KBM-7 (cell line): ENCODE measurements at places on chromosomes 13 and 19.

GRCh38 chr13:51112771-51113170 lies 1.7 kb upstream of the C13orf42 start:
- no peak for DNase-seq

DNA sequence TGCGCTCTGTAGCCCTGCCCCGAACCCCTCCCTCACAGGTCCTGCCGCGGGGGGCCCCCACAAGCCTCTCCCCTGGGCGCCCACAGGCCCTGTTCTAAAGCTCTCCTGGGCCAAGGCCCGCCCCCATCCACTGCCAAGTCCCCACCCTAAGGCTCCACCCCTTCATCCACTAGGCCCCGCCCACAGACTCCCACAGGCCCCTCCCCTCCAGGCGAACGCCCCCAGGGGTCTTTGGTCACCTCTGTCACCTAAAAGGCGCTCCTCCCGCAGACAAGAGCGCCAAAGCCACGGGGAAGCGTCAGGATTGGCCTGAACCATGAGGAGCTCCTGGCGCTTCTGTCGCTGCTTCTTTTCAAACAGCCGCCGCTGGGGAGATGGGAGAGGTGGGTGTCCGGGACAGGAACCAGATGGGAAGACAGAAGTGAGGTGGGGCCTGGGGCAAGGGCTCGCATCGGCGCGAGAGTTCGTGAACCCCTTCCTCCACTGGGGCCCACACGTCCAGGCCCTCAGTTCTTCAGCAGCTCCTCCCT lies 2.3 kb downstream of the TULP2 start:
- DNase-seq, result no peak

GRCh38 chr13:51803422-51804294 lies at the start of gene DHRS12:
TSS of gene DHRS12 (minus strand) at chr13:51804163. CDS start at chr13:51799659, 4,504 bp downstream.
- peak; percentile 80 for DNase-seq

GRCh38 chr13:62635161-62635560 lies 1219.5 kb upstream of the PCDH20 start:
- DNase-seq, result no peak

- no peak for DNase-seq
Observed at GRCh38 chr13:40399756-40400155, 266.7 kb downstream of the FOXO1 start.

DNA sequence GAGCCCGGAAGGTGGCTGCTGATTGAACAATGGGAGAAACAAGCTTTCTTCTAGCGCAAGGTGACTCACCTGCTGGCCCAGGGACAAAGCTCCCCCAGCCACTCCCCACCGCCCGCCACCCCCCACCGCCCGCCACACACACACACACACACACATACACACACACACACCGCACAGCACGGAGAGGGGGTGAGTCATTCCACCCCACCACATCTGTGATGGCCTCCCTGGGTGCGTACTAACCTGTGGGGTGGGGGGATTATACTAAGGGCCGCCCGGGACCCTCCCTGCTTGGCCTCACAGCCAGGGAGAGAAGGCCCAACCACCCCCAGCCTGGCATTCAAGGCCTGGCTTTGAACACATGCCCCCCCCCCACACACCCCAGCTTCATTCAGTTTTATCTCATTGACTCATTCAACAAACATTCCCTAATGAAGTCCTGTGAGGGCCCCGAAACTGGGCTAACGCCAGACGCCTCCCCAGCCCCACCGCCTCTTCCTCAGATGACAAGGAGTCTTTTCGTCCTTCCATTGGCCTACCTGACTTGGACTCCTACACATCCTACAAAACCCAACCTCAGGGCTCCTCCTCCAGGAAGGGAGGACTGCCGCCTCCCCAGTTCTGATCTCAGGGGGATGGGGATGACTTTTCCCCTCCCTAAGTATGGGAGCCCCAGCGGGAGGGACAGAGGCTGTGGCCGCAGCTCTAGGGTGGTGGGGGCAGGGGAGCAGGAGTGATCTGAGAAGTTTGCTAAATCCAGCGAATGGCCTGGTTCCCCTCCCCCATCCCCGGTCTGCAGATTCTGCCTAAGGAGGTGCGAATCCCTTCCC lies 5.8 kb upstream of the ONECUT3 start:
- DNase-seq, result peak; percentile 86

- no peak for DNase-seq
Observed at GRCh38 chr13:34152409-34152808, 334.5 kb downstream of the RFC3 start.

- no peak for DNase-seq
Observed at GRCh38 chr19:19214159-19214490, 2.4 kb downstream of the NCAN start.

GRCh38 chr19:335486-336066 lies 9.0 kb downstream of the MIER2 start:
- no peak for DNase-seq

DNA sequence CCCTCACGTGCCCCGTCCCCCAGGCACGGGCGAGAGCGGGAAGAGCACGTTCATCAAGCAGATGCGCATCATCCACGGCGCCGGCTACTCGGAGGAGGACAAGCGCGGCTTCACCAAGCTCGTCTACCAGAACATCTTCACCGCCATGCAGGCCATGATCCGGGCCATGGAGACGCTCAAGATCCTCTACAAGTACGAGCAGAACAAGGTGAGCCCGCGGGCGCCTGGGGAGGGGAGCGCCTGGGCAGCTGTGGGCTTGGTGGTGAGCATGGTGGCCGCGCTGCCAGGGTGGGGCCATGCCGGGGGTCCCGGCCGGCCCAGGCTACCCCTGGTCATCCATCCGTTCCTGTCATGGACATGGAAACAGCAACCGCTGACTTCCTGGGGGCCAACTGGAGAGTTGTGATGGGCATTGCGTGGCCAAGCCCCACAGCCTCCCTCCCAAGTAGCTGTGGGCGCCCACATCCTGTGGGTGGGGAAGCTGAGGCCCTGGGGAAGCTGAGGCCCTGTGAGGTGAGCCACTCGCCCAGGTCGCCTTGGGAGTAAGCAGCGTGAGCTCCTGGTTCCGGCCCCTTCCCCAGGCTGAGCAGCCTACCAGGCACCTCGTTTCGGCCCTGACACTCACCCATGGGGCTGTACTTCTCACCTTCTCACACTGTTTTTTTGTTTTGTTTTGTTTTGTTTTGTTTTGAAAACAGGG lies 16.1 kb downstream of the GNA11 start:
- no peak for DNase-seq

- no peak for DNase-seq
Observed at GRCh38 chr19:52724701-52725514, 9.9 kb downstream of the ZNF611 start.

DNA sequence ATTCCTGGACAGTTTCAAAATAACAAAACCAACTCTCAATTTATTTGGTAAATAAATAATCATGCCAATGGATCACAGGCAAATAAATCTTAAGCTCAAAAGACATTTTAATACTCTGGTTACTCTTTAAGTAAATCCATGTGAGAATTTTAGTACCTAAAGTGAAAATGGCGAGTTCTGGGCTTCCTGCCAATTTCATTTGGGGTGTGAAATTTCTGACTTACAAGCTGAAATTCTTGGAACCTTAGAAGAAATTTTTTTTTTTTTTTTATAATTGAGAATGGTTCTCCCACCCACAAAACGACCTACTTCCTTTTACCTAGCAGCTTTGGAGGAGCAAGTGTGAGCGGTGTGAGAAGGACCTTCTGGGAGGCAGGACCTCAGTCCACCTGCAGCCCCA lies 354.5 kb upstream of the NBEA start:
- peak; percentile 47 for DNase-seq

DNA sequence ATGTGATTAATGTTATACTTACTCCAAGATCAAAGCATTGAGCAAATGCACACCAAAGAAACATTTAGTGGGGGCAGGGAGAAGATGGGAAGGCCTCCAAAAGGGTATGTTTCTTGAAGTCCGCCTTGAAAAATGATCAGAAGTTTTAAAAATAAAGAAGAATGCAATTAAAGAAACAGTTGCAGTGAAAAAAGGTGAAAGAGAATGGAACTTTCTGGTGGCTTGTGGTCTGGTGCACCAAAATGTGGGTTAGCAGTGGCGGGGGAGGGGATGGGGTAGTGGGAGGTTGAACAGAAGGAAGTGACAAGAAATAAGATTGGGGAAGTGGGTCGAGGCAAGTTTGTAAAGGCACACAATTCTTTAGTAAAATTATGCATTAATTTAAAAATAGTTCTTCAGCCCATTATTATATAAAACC lies 2.5 kb downstream of the LCP1 start:
- DNase-seq, result peak; percentile 93

DNA sequence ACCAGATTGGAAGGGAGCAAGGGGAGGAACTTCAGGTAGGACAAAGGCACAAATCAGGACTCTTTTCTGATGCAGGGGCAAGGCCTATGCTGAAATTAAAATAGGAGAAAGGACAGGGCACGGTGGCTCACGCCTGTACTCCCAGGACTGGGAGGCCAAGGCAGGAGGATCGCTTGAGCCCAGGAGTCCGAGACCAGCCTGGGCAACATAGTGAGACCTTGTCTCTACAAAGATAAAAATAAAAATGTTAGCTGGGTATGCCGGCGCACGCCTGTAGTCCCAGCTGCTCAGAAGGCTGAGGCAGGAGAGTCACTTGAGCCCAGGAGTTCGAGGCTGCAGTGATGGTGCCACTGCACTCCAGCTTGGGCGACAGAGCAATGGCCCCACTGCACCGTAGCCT lies 5.7 kb downstream of the SLC17A7 start:
- DNase-seq, result no peak

DNA sequence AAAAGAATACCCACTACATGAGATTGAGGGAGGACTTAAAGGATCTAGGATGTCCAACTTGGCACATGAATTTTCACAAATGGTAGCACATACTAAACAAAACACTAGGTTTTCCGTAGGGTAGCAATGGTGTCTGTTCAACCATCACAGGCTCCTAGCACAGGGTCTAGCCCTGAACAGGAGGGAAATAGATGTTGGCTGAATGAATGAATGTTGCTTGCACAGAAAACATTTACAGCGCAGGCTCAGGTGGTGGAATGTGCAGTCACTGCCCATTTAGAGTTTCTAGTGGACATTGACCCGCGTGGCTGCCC lies 1.9 kb upstream of the MYCBP2 start:
- DNase-seq, result no peak

GRCh38 chr13:73997964-73998363 lies 136.2 kb downstream of the KLF12 start:
- DNase-seq, result no peak

DNA sequence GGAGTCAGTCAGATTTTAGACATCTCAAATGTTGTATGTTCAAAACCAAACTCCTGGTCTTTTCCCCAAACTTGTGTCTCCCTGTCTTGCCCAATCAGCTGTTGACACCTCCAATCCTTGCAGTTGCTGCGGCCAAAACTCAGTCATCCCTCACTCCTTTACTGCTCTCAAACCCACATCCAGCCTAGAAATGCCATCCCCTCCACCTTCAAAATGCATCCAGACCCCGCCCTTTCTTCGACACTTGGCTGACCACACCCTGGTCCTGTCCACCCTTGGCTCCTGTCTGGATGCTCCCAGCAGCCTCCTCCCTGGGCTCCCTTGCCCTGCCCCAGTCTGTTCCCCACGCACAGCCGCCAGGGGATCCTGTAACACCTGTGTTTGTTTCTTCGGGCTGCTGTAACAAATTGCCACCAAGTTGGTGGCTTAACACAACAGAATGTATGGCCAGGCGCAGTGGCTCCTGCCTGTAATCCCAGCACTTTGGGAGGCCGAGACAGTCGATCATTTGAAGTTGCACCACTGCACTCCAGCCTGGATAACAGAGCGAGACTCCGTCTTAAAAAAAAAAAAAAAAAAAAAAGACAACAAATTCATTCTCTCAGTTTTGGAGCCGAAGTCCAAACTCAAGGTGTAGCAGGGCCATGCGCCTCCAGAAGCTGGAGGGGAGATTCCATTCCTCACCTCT lies 11.7 kb downstream of the PLD3 start:
- no peak for DNase-seq

GRCh38 chr13:74732736-74733385 lies 598.7 kb upstream of the KLF12 start:
- no peak for DNase-seq
